HFFc6 (cell line): ENCODE measurements at places on chromosomes 4 and X.

DNA sequence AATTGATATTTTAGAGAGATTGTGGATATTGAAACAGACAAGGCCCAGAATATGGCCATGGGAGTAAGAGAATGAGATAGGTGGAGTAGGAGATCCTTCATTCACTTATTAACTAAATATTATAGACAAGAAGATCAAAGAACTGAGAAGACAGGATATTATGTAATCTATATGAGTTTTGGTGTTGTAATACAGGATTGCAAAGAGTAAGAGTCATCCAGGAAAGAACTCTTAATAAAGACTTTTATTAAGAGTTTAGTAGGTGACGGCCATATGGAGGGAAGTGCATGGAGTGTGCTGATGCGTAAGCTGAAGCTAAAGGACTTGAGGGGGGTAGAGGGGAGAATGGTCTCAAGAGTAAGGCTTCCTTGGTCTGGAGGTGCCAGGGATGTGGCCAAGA is 153.7 kb downstream of the VEGFC start:
- DNase-seq: no peak

DNA sequence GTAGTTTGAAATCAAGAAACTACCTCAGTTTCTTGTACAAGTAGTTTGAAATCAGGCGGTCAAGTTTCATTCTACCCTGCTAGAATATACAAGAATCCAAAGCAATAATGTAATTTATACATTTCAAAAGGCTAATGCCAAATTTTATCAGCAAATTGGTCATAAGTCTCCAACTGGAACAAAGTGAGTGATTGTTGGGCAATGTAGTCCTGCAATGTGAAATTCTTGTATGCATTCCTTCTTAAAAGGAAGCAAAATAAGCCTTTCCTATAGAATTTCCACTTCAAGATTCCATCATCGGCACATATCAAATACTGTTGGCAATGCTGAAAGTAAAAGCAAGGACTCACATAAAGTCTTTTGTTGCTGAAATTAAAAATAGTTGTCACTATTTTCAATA is 334.9 kb downstream of the IL1RAPL1 start:
- DNase-seq: no peak

GRCh38 chr4:41205854-41206460 is 8.4 kb downstream of the APBB2 start:
- DNase-seq: no peak

DNA sequence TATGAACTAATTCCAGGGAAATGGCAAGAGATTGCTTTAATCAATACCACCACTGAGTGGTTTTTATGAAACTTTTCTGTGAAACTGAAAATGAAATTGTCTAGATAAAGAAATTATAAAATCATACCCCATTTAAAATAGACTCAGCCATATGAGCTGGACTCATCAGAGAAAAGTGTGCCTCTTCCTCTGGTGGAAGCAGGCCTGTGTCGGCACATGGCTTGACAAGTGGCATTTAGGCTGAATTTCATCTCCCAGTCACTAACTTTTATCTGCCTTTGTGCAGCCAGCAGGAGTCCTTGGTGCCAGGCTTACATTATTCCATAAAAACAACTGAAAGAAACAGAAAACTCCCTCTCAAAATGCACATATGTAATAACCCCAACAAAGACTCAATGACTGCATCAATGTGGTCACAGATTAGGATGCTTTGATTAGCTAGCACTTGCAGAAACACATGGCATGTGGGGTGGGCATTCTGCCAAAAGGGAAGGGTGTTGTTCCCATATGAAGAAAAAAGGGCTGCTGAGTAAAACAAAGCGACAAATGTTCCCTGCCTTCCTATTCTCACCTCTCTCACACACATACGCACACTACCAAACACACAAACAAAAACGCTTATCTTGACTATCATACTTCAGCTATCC is 232.3 kb downstream of the PABPC4L start:
- DNase-seq: no peak

DNA sequence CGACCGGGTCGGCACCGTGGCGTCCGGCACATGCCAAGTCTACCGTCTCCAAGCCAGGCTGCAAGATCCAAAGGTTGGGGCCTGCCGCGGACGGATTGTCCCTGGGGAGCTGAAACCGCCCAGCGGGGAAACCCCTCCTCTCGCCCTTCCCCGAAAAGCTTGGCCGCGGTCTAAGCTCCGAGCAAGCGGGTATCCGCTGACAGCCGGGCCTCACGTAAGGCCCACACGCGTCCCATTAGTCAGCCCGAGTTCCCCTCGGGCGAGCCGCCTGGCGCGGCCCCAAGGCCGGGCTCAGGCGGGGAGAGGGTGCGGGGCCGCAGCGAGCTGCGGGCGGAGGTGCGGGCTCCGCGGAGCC is 6.8 kb upstream of the BCOR start:
- peak; percentile 28 for DNase-seq

DNA sequence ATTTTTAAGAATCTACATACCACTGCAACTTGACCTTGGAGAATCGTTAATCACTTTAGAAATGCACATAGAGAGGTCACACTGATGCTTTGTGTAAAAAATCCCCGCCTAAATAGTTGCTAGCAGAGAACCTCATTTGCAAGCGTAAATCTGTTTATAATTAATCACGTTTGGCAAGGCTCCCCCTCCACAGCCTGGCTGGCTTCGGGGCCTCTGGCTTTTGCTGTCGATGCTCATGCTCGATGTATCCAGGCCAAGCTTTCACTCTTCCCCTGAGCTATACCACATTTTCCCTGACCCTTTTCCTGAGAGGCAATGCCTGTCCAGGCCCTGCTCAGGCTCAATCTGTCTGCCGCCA is 23.4 kb downstream of the CYTL1 start:
- DNase-seq: no peak

- DNase-seq: no peak
Measured at GRCh38 chrX:103828529-103828928, 3.5 kb downstream of the RAB9B start.

- no peak for DNase-seq
Measured at GRCh38 chr4:53130896-53131561, 234.8 kb downstream of the SCFD2 start.

GRCh38 chrX:36913551-36913950 is 94.6 kb upstream of the FAM47C start:
- no peak for DNase-seq

DNA sequence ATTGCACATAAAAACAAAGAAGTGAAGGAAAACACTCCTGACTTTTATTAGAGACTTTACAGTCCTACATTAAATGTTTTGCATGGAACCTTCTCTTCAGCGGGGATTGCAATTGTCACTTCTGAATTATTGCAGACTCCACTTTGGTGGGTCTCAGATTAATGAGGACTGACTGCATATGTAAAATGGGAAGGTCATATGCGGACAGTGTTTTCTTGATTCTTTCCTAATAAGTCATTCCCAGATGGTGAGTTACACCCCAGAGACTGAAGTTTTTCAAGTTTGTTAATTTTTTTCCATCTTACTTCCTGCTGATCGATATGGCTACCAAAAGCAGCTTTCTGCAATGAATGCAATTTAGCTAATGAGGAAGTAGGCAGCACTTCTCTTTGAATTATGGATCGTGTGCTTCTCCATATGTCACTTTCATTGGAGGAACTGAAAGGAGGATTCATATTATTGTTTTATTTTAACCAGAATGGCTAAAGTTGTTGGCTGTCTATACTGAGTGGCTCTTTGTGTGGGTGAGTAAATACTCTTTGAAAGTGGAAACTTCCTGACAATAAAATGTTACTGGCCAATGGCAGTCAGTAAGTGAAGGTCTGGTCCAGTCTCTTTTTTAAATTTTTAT is 119.3 kb upstream of the CLNK start:
- no peak for DNase-seq

DNA sequence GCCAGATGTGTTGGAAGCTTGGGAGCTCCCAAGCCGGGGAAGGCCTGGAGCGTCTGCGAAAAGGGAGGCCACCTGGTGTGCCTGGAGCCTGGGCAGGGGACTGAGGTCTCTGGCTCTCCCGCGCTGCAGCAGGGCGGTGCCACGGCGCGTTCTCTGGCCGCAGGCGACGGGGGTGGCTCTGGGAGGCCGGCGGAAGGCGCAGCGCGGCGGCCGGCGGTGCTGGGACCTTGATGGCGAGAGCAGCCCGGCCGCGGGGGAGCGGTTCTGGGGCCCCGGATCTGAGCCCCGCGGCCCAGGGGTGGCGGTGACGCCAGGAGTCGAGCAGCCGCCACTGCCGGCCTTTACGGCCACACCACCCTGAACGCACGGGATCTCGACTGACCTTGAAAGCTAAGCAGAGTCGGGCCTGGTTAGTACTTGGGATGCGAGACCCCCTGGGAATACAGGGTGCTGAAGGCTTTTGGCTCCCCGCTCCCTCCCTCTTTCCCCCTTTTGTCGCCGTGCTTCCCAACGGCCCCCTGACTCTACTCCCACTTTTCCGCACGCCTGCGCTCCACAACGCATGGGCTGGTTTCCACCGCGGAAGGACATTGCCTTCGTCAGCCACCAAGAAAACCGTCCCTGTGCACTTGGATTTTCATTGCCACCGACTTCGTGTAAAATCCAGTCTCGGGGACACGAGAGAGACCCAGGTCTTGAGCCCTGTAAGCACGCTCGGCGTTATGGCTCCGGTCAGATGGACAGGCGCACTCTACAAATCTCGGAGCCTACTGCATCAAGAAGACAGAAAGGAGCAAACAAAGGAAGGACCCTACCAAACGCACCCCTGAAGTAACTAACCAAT is 9.5 kb downstream of the FRG2 start:
- no peak for DNase-seq

- DNase-seq: peak; percentile 36
Measured at GRCh38 chrX:114611018-114611619, 27.2 kb downstream of the HTR2C start.

DNA sequence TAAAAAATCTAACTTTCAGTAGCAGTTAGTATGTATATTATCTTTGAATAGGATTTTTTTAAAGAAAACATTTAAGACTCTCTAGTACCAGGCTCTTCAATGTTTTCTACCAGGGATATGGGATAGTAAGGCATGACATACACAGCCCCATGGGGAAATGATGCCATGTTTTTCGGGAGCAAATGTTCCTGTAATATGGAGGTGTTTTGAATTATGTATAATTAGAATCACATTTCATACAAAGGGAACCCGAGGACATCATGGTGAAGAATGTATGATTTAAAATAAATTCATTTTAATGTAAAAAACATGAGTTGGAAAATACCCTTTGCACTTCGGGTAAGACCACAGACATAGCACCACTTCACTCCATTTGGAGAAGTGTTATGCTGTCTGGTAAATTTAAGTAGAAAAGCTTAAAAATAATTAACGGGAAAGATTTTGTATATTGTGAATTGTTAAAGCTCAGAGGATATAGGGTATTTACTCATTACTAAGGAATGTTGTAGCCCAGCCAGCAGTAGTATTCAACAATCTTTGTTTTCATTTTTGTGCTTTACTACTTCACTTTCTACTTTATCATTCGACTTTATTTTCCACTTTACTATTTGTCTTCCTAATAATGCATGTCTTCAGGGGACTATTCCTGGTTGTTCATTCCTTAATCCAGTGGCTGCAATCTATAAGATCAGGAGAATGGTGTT is 2050.7 kb downstream of the ARAP2 start:
- DNase-seq: peak; percentile 10

DNA sequence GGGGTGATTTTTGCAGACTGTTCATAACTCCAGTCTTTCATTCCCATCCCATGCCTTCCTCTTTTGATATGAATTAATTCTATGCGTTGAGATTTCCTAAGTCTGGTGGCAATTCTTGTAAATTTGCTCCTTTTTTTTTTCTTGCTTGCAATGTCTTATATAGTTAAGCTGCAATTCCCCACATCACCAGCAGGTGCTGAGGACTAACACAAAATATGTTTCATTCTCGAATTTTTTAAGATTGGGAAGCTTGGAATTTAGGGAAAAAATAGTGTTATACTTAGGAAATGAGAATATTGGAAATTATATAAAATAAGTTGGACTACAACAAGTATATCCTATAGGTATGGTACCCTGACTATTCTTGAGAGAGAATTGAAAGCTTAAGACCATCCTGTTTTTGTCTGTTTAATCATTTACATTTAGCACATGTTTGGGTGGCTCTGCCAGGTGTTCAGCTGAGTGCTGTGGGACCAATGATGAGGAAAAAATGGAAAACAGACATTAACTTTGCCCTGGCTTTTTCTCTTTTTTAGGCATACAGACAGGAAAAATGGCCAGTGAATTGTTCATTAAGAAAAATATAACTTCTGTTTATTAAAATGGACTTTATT is 30.2 kb downstream of the AFF2 start:
- no peak for DNase-seq

GRCh38 chrX:137926090-137926489 is 360.2 kb downstream of the ZIC3 start:
- DNase-seq: no peak

GRCh38 chr4:12861422-12861821 is 622.7 kb downstream of the RAB28 start:
- DNase-seq: no peak

DNA sequence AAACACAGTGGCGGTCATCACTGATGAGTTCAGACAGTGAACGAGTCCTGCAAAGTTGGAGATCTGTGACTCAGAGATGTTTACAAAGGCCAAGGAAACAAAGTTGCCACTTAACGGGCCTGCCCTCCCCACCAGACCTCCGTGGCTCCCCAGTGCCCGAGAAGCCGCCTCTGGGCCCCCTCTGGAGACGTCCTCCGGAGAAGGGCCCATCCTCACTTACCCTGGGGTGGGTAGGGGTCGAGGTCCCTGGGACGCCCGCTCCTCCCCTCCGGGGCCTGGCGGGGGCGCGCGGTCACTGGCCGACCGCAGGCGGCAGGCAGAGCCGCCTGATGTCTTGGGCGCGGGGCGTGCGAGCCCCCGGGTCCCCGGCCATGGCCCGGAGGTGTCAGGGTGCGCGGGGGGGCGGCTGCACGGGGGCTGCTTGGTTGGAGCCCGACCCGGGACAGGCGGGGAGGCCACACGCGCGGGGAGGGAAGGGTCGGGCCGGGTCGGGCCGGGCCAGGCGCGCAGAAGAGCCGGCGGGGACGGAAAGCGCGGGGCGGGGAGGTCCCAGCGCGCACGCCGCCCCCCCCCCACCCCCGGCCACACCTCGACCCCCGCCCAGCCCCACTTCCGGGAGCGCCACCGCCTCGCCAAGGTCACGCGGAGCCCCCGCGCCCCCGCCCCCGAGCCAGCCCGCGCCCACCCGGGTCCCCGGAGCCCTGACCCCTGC is 529 bp downstream of the DHRSX start:
- peak; percentile 50 for DNase-seq

- no peak for DNase-seq
Measured at GRCh38 chr4:55851885-55852284, 1.6 kb upstream of the EXOC1 start.

- peak; percentile 11 for DNase-seq
Measured at GRCh38 chr4:159764343-159764952, 661.6 kb downstream of the RAPGEF2 start.
